CD4-positive, alpha-beta T cell treated with Interleukin-6 for 4 hours (primary cell): ENCODE measurements at places on chromosomes 3 and 15.

- DNase-seq = no peak
These were observed 40.4 kb upstream of the SLC41A3 start for GRCh38 chr3:126124148-126124868.

DNA sequence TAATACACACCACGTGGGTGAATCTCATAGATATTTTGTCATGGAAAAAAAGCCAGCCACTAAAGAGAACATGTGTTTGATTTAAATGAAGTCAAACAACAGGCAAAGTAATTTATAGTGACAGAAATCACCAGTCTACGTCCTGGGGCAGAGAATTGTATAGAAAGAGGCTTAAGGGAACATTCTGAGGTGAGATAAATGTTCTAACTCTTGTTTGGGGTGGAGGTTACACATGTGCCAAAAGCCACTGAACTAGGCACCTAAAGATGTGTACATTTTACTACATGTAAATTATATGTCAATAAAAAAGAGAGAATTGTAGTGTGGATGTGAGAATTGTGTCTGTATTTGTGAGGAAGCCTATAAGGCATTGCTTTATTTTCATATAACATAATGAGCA is 184.9 kb downstream of the NEK10 start:
- no peak for DNase-seq

- DNase-seq = no peak
These were observed 549.8 kb upstream of the AGTR1 start for GRCh38 chr3:148147903-148148302.

DNA sequence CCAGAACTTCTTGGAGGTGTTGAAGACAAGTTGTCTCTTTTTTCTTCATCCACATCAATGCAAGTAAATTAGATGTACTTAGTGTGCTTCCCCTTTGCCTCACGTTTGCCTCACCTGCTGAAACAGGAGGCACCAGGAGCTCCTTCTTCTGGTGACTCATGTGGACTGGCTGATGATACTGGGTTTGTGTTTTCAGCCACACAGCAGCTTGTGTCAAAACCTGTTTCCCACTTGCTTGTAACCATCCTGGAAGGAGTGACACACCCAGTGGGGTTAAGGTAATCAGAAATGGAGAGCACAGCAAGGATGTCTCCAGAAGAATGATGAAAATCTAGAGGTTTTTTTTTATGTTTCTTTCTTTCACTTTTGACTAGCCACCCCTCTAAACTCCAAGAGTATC is 143.3 kb upstream of the RBMS3 start:
- no peak for DNase-seq

DNA sequence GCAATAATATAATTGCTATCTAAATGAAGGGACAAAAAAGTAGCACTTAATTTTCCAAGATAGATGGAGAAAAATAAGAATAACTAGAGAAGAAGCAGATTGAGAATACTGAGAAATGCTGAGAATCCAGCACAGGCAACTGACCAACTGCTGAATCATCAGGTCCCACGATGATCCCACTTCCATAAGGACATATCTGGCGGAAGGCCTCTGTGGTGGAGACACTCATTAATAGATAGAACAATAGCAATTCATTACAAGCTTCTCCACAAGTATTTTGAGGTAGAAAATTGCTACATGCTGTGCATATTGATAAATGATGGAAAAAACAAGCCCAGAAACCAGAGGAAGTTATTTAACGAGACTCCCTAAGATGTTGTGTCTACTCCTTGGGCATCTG is 105.9 kb downstream of the DUT start:
- DNase-seq = no peak

GRCh38 chr3:194518652-194519051 is 31.9 kb upstream of the ATP13A3 start:
- no peak for DNase-seq

DNA sequence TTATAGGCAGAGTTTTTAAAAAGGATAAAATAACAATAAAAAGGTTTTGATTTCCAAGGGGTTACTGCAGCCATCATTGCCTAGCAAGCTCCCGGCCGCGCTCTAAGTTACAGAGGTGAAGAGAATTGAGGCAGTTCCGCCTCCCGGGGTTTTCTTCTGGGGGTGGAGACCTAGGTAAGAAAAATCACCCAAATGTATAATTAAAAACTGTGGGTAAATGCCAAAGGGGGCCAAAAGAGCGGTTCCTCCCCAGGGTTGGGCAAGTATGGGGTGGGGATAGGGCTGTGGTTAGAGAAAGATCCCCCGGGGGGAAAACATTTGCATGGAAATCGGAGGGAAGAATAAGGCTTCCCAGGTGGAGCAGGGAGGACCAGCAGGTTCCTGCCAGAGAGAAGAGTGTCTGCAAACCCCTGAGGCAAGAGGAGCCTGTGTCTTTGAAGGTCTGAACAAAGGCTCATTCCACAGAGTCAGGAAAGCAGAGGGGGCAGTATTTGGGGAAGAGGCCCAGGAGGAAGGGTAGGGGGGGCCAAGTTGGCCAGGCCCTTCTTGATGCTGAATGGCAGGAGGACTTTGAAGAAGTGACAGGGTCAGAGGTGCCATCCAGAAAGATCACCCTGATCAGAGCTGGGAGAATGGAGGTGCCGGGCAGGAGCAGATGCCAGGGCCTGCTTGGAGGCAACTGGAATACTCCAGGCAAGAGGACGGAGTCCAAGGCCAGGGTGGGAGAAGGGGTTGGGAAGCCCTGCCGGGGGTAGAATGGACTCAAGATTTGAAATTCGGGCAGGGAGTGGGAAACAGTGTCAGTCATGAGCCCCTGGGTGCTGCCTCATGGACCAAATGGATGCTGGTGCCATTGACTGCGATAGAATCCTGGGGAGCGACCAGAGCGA is 152.9 kb upstream of the RGMA start:
- DNase-seq = no peak

GRCh38 chr3:105758451-105758850 is 110.4 kb downstream of the CBLB start:
- no peak for DNase-seq

DNA sequence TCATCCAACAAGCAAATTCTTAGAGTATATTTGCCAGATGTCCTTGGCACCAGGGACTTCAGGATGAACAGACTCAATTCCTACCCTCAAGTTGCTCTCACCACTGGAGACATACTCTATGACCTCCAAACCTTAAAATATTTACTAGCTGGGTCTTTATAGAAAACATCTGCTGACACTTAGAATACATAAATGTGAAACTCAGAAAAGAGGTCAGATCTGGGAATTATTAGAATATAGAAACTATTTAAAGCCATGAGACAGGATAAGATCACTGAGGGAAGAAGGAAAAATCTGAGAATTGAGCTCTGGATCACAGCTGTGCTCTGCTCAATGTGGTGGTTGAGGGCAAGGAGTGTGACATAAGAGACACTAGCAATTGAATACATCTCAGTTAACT is 695.4 kb upstream of the UBE2E2 start:
- no peak for DNase-seq

- DNase-seq = peak; percentile 30
These were observed 116.6 kb upstream of the IQSEC1 start for GRCh38 chr3:13189639-13190377.

DNA sequence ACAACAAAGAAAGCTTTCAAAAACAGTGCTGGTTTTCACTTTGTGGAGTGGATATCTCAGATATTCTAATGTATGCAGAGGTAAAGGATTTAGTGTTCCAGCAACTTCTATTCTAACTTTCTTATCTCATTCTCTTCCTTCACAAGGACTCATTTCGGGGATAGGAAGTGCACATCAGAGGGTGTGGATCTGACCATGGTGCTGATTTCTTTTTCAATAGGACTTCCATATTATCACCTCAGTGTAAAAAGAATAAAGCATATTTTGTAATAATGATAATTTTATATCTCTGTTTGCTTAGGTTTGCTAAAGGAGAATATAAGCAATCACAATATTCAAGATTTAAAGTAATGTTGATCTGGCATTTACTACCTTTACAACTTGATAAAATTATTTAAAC is 12.5 kb upstream of the CADM2 start:
- no peak for DNase-seq

DNA sequence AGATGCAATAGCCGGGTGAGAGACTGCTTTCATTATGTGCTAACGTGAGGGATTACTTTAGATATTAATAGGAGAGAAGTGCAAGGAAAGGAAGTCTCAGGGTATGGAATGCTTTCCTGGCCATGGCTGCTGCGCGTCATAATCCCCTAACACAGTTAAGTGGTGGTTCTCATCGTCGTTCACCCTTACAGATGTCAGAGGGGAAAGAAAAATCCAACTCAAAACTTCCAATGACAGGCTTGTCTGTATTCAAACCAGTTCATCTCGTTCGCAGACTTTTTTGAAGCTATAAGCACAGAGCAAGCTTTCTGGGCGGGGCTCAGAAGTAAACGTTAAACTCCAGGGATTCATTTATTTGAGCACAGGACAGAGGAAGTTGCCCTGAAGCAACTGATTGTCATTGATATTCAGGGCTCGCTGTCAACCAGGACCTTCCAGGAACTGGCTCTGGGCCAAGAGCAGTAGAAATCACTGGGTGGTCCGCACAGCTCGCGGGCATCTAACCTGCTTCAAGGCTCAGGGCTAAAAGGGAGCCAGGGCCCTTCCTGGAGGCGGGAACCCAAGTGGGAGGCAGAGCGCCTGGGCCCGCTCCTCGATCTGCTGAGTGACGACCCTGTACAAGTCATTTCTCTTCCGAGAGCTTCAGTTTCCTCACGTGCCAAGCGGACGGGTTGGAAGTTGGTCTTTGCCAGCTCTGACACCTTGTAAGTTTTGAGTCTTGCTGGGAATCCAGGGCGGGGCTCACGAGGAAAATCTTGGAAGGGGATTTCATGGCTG is 1.1 kb upstream of the LPP start:
- DNase-seq = peak; percentile 18

DNA sequence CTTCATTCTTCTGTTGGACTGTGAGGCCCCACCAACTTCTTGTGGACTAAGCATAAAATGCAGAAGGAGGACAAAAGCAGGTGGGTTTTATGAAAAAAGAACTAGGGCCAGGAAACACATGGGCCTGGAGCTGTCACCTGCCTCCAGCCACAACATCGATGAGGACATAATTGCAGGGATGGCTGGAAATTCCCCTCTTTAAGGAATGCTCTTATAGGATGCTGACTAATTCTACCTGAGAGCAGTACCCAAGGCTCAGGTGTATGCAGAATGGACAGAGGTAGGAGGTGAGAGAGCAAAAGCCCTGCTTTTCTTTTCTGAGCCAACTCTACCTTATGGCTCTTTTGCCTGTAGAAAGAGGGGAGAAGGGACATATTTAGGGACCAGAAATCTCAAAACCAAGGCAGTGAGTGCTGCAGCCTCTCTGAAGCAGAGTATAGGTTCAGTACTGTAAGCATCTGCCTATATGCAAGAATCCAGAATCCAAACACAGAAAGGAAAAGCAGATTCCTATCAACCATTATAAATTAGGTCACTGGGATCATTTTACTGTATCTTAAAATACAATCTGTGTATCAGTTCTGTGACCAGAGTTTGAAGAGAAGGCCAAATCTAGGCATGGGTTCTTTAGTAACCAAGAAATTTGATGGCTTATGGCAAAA is 205.3 kb upstream of the WNT5A start:
- DNase-seq = no peak

GRCh38 chr3:195763843-195764825 is 43.4 kb downstream of the MUC20 start:
- DNase-seq = no peak

GRCh38 chr3:50554553-50554952 is 13.0 kb downstream of the C3orf18 start:
- no peak for DNase-seq

DNA sequence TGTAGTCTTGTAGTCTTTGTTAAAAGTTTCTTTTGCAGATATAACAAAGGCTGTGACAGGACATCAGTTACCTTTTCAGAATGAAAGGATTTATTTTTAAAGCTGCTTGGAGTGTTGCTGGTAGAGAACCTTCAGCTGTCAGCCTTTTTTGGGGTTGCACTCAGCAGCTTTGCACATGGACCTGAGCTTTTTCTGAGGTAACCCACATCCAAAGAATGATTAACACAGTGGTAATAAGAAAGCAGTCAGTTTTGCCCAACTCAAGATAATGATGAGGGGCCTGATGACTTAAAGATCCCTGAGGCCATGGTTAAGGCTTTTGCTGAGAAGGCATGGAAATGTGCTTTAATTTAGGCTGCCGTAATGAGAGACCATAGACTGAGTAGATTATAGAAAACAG is 1042.7 kb downstream of the PLOD2 start:
- no peak for DNase-seq

- DNase-seq = no peak
These were observed 149.2 kb downstream of the ATP10A start for GRCh38 chr15:25713736-25714537.

- peak; percentile 92 for DNase-seq
These were observed at the start of the genes EXOSC7 and ZDHHC3 for GRCh38 chr3:44976002-44976815. EXOSC7 (plus strand) TSS chr3:44976244; CDS start chr3:44976278, 34 bp downstream. ZDHHC3 (minus strand) TSS chr3:44976174; CDS start chr3:44959436, 16,738 bp downstream.

DNA sequence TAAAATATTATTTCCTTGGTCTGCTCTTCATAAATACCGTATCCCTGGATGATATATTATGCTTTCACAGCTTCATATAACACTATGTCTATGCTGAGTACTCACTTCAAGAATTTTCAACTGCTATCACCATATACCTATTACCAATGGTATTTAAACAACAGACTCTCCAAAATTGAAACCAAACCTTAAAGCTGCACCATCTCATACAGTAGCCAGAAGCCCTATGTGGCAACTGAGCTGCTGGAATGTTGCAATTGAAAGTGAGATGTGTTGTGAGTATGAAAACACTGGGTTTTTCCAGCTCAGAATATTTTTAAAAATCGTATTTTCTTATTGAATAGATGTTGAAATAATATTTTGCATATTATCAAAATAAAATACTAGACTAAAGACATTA is 130.1 kb upstream of the GOLGA6L6 start:
- no peak for DNase-seq

- DNase-seq = no peak
These were observed 20.1 kb upstream of the ST3GAL6 start for GRCh38 chr3:98743071-98743470.

DNA sequence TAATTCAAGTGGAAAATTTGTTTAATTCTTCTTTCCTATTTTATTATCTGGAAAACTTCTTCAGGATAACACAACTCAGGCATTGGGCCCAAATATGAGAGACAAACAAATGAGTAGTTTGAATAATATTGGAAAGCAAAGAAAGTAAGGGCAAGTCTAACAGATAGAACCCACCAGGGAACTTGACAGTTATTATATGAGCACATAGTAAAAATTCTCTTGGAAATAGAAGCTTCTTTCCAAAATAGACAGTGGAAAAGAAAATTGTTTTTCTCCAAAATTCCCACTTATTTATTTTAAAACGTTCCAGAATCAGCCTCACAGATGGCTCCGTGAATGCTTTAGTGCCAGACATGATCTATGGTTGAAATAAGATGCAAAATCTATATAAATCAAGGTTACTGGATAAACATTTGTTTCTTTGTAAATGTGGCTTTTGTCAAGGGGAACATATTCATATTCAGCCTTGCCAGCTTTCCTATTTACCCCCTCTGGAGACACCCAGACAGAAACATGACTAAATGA is 23.9 kb downstream of the LDHAL6B start:
- DNase-seq = no peak

GRCh38 chr3:4271834-4272233 is 31.3 kb upstream of the SETMAR start:
- no peak for DNase-seq

DNA sequence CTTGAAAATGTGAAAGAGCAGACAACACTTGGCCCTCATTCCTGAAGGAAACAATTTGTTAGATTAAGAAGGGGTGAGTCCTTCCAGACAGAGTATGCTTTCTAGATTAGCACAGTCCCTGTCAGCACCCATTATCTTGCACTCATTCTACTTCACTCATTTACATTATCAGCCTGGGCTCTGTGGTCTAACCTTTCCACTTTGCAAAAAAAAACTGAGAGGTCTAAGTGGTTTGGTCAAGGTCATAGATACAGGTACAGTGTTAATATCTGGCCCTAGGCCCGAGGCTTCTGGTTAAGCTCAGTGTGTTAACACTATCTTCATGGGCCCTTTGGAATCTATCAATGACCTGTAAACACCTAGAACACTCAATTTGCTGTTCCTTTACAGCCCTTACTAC is 123.4 kb upstream of the LRRN1 start:
- no peak for DNase-seq
